ENCODE measurements at places on chromosomes 3 and 15.

DNA sequence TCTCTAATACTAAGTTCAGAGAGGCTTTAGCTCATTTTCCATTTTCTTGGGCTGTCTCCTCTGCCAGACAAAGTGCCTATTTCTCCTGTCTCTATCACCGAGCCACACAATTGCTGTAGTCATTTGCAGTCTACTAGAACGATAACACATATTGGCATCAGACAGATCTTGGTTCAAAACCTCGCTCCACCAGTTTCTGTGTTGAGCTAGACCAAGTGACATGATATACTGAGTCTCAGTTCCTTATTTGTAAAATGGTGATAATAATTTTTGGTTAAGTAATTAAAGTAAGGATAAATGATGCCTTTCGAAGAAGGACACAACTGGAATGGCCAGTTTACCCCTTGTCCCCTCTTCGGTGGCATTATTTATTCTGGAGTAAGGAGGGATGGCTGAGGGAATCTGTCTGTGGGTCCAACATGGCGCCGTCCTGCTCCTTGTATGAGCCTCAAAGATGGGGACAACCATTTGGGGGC lies 398 bp upstream of the RAB7A start:
- DNase-seq, result no peak

DNA sequence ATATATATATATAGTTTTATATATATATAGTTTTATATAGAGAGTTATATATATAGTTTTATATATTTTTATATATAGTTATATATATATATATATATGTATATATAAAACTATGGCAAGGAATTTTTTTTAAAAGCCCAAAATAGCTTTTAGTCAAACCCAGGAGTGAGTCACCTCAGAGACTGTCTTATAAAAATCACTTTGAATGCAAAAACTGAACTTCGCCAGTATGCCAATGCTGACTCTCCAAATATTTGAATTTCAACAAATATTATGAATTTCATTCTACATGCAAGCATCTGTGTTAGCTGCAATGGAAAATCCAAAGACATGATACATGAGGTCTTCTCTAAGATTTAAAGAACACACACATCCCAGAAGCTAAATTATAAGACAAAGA lies 132.8 kb upstream of the NR2F2 start:
- DNase-seq, result no peak

DNA sequence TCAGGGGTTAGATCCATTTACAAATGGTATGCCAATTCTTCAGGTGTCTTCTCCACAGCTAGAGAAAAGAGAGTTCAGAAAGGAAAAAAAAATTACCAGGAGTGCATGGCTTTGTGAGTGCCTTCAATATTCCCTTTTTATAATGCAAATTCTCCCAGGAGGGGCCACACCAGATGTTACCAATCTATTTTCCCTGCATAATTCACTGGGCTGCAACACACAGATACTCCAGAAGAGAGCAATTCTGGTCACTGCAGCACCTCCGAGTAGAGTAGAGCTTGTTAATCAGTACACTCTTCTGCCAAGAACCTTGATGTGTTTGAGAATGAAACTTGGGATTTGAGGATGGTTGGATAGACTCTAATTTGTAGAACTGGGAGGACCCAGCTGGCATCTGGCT lies 80.7 kb upstream of the SPRED1 start:
- DNase-seq, result no peak

DNA sequence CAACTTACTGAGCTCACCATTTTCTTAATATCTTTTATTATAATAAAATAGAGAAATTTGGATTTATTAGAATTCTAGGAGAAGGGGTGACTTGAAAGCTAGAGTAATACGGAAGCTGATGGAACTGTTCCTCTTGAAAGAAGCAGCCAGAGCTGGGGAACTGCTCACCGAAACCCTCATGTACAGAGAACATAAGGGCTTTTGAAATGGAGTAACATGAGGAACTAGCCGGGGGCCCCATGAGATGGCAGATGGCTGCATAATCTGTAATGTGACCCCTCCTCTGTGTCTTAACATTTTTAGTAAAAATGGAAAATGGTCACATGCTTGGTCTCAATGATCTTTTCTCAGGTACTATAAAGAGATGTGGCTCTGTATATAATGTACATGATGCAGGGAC lies 15.7 kb upstream of the DYNC1LI1 start:
- no peak for DNase-seq

GRCh38 chr3:125186261-125186787 lies 26.2 kb downstream of the SLC12A8 start:
- no peak for DNase-seq

GRCh38 chr15:29687939-29688505 lies 134.2 kb downstream of the TJP1 start:
- DNase-seq, result no peak

- no peak for DNase-seq
These were observed 6.9 kb upstream of the TBC1D21 start for GRCh38 chr15:73866481-73866880.

- DNase-seq, result no peak
These were observed 23.8 kb upstream of the SIAH2 start for GRCh38 chr3:150786791-150787190.

DNA sequence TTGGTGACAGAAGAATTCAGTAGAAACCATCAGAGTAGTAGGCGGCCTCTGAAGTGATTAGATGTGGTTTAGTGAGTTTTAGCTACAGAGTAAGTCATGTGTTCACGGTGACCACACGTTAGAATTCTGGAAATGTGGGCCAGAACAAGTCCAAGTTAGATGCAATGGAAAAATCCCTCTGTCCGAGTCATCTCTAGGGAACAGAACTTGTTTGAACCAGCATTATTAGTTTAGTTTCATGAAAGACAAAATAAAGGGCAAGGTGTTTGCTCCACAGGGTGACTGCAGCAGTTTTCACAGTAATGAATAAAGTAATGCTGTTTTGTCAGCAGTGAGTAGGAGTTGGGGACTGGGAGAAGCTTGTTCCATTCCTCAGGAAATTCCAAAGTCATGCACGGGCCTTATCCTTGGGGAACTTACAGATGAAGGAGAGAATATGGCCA lies 100.2 kb downstream of the CGNL1 start:
- DNase-seq, result no peak

- no peak for DNase-seq
These were observed 40.3 kb upstream of the PARL start for GRCh38 chr3:183924956-183925355.

- DNase-seq, result no peak
These were observed 6.0 kb upstream of the TMEM87A start for GRCh38 chr15:42279234-42279723.

- DNase-seq, result no peak
These were observed 34.5 kb upstream of the MGLL start for GRCh38 chr3:127856801-127857200.

GRCh38 chr3:33537133-33537532 lies 96.9 kb upstream of the UBP1 start:
- DNase-seq, result no peak
